NCI-H510A (cell line): ENCODE measurements at places on chromosomes 1 and 21.
A peak's percentile ranks its signal among the peaks of the same experiment; 100 is the strongest.

GRCh38 chr1:63342402-63342801, 20.0 kb downstream of the FOXD3 start:
- no peak for DNase-seq

DNA sequence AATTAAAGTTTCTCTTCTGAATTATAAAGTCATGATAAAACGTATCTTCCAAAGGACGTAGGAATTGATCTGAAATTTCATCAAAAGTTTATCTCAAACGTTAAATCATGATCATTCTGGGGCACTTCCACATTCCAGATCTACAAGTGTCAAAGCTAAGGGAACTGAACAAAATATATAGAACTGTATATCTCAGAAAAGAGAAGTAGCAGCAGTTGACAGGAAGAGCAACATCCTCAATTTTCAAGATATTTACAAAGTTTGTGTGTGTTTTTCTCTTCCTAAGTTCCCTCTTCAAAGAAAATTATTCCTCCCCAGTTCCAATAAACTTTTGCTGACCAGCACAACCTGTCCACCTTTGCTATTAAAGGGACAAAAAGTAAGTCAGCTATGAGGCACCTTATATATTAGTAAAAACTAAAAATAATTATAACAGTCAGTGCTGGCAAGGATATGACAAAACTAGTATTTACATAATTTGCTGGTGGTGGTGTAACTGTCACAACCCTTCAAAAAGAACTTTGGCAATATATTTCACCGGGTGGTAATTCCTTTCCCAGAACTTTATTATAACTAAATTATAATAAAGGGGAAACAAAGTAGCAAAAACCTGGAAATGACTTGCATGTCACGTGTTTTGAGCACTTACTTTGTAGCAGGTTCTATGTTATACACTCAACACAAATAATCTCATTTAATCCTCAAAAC, 38.5 kb upstream of the EYA3 start:
- DNase-seq = no peak

GRCh38 chr1:24528744-24529143, 26.1 kb downstream of the RCAN3 start:
- DNase-seq = peak; percentile 47

DNA sequence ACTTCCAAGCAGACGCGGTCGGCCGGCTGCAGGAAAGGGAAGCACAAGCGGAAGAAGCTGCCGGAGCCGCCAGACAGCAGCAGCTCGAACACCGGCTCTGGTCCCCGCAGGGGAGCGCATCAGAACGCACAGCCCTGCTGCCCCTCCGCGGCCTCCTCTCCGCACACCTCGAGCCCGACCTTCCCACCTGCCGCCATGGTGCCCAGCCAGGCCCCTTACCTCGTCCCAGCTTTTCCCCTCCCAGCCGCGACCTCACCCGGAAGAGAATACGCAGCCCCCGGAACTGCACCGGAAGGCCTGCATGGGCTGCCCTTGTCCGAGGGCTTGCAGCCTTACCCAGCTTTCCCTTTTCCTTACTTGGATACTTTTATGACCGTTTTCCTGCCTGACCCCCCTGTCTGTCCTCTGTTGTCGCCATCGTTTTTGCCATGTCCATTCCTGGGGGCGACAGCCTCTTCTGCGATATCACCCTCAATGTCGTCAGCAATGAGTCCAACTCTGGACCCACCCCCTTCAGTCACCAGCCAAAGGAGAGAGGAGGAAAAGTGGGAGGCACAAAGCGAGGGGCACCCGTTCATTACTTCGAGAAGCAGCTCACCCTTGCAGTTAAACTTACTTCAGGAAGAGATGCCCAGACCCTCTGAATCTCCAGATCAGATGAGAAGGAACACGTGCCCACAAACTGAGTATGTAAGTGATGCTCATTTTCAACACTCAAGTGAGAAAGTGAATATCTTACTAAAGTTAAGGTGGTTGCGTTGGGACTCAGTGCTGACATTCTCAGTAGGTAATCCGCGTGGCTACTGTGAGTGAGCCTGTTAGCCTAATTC, 25.5 kb downstream of the UTS2 start:
- peak; percentile 37 for DNase-seq

GRCh38 chr1:9413877-9414213, 121.2 kb downstream of the SPSB1 start:
- DNase-seq = no peak

DNA sequence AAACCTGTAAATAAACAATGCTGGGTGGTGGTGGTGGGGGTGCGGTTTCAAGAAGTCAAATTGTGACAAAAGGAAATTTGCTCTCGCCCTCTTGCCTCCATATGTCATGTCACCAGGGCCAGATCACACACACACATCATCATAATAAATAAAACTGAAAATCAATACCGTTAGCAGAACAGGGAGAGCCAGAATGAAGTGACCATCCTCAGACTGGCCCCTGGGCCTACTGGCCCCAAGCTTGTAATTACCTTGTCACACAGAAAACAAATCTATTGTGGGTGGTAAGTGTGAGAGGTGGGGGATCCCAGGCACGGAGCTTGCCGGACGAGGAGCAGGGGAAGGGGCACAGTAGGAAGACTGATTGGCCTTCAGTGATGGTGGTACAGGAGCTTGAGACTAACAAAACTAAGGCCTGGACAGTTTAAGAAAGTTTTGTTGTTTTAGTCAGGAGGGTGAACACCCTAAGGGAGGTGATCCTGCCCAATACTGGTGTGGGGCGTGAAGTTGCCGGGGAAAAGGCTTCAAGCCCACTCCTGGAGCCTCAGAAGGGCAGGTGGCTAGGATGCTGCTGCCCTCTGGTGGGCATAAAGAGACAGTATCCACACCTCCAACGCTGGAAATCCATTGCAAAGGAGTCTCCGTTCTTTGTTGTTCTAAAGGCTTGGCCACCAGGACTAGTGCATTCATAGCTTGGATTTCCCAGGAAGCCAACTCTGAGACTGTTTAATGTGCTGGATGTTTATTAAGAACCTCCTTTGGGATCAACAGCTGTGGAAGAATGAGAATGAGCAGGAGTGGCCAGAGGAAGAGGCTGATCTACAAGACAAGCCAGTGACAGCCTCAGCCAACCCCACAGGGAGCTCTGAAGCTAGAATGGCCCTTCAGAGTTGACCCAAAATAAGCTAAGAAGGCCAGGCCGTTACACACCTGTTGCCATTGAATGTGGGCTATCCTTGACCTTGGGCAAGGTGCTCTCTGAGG, 8.1 kb upstream of the C1orf216 start:
- DNase-seq = peak; percentile 65

DNA sequence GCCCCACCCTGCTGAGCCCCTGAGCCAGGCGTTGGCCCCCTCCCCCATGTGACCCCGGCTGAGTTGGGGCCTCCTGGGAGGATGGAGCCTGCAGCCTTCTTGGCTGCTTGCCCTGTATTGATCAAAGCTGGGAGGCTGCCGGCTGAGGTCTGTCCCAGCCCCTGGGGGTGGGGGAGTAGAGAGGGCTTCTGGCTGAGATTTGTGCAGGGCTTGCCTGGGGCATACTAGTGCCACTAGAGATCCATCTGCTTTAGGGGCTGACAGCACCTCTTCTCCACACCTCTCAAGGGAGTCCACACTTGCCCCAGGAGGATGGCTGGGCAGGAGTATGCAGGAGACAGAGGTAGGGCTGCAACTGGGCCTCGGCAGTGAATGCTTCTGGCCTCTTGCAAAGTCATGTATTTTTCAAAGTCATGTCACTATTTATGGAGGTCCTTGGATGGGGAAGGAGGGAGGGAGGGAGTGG, 53.6 kb upstream of the SSBP3 start:
- no peak for DNase-seq

DNA sequence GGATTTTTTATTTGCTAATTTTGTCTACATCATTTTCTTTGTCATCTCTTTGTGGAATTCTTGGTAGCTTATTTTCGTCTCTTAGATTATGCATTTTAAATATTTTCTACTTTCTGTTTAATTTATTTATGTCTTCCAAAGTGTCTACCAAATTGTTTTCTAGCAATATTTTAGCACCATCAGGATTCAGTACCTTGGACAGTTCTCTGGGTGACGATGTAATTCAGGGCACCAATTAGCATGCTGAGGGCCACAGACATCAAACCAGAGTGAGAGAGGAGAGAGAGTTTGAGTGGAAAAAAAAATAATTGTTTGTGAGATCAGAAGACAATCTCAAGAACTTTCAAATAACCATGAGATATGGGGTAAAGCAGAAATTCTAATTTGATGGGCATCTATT, 169.8 kb upstream of the CXADR start:
- DNase-seq = no peak

- no peak for DNase-seq
Measured at GRCh38 chr1:19564366-19564765, 79.0 kb upstream of the CAPZB start.

DNA sequence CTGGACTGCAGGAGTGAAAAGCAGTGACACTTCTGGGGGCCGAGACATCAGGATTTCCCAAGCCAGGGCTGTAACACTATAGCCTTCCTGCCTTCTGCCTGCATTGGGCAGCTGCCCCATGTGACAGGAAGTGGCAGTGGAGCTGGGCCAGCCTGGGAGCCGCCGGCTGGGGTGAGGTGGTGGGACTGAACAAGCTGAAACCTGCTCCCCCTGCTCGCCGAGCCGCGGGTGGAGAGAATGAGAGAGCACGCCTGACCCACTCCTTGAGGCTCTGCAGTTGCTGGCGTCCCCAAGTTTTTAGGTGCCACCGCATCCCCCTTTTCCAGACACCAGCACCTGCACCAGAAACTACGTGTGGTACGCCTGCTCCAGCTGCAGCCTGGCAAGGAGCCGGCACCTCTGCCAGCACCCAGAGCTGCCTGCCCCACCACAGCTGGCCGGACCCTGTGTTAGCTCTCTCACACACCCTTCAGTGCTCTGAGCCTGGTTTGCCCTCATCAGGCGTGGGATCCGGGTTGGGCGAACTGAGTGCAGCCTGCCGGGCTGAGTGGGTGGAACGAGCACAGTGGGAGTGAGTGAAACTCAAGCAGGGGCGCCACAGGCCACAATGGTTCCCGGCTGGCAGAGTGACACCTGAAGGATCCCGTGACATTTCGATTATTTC, 119.4 kb downstream of the AKT3 start:
- no peak for DNase-seq

DNA sequence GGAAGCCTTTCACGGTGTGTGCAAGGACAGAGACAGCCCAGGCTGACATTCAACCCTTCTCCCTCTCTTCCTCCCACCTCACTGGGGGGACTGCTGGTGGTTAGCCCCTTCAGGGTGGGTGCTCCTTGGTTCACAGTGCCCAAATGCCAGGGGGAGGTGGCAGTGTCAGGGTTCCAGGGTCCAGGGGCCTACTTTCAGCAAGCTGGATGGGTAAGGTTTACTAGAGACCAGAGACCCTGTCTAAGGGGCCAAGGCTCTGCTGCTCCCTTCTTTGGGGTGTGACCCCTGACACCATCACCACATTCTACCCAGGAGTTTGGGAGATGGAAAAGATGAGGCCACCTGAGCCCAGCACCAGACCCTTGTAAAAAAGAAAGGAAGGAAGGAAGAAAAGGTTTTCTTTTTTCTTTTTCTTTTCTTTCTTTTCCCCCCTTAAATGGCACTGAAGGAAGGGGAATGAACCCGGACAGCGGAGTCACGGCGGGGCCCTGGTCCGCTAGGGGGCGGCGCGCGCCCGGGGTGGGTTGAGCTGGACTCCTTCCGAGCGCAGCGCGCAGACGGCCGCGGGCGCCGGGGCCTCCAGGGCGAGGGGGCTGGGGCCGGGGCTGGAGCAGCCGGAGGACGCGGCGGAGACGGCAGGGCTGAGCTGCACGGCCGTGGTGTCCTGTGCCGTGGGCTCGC, 18.8 kb downstream of the KNCN start:
- no peak for DNase-seq

DNA sequence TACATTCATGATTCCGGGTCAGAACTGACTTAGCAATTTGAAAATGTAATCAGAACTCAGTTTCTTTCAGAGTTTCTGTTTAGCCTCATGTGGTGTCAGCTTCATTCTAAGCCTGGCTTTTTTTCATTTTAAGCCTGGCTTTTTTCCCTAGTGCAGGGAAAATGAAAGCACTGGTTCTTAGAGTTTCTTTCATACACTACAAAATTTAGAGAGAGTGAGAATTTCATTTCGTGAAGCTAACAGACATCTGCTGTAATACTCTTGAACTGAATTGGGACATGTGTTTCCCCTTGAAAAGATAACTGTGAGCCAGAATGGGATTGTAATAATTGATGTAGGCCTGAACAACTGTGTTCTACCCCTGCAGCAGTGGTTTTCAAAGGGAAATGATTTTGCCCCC, 95.3 kb upstream of the KIAA0040 start:
- DNase-seq = no peak

DNA sequence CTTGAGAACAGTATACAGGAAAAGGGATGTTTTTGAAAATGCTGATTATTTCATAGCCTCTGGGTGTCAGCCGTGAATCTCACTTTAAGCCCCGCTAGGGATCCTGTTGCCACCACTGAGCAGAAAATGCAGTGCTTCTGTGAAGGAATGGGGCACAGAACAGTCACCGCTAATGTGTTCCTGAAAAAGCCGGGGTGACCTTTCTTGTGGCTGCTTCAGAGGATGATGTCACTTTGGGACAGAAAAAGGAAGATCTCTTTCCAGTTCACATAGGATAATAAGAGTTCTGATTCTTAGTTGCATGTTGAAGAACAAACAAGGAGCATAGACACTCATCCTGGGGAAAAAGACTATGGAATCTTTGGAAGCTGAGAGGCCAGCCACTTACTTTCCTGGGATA, 349.6 kb downstream of the DISC1 start:
- no peak for DNase-seq

DNA sequence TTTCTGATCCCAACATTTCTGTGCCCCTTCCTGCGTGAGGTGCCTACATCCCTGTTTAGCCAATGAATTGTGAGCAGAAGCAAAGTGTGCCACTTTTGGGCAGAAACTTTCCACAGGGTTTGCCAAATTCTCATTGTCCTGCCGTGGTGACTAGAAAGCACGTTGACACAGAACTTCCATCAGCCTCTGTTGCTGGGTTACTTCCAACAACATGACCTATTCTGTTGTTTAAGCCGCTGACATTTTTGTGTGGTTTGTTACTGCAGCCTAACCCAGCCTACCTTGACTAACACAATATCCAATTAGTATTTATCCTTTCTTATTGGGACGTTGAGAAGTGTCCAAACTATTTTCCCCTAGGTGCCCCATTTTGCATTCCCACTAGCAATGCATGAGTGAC, 136.8 kb downstream of the URB2 start:
- no peak for DNase-seq

GRCh38 chr1:54125386-54126070, 27.3 kb downstream of the CDCP2 start:
- no peak for DNase-seq

DNA sequence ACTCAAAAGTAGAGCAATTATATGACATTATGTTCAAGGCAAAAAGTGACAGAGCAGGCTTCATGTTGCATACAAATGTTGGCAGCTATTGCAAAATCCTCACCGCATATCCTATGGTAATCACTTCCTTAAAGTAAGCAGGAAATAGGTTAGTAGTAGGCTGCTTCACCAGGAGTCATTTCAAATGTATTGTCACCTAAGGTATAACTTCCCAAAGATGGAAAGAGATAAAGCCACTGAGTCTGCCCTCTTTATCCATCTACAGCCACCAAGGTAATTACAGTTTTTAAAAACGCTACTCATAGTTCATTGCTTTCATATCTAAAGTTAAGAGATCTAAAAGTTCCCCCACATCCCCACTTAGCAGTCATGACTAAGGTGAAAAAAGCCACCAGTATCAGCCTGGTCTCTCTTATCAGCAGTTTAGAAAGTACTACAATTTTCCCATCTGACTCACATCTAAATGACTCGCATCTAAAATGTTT, 31.6 kb upstream of the UBE2U start:
- no peak for DNase-seq

- DNase-seq = no peak
Measured at GRCh38 chr1:171431994-171432393, 53.3 kb upstream of the PRRC2C start.
